ENCODE measurements at places on chromosomes 5 and 9.

GRCh38 chr5:133249593-133249992 is 197.8 kb downstream of the HSPA4 start:
- no peak for DNase-seq

GRCh38 chr5:137037848-137038247 is 461.3 kb downstream of the SPOCK1 start:
- DNase-seq: no peak

DNA sequence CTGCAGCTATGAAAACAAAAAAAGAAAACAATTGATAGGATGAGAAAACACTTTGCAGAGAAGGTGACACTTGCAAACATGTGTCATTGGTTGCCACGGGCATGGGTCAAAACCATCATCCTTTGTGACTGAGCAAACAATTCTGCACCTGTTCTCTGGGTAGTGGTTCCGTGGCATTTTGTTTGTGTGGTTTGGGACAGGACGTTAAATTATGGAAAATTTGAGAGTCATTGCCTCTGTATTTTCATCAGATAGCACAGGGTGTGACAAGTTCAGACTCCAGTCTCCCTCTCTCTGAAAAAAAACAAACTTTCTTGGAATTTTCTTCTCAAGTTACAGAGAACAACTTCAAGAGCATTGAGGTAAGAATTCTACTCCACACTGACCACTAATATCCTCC is 113.4 kb upstream of the HMHB1 start:
- DNase-seq: no peak

- no peak for DNase-seq
These were observed 106.1 kb upstream of the STC2 start for GRCh38 chr5:173434270-173434669.

GRCh38 chr5:90843443-90843842 is 284.8 kb downstream of the ADGRV1 start:
- DNase-seq: no peak

DNA sequence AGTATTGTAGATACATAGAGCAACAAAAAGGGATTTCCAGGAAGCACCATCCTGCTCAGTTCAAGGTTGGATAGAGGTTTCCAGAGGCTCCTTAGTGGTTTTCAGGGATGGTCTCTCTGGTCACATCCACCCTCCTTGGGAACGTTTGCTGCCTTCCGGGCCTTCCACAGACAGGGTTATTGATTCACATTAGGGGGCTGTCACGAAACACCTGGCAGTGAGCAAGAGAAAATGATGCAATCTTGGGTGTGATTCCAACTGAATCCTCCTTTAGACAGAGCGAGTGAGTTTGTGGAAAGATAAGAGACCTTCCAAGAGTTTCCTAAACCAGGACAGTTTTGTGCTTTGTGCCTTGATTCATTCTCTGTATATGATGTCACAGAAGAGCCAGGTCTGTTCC is 43.8 kb upstream of the CTSL start:
- DNase-seq: no peak

DNA sequence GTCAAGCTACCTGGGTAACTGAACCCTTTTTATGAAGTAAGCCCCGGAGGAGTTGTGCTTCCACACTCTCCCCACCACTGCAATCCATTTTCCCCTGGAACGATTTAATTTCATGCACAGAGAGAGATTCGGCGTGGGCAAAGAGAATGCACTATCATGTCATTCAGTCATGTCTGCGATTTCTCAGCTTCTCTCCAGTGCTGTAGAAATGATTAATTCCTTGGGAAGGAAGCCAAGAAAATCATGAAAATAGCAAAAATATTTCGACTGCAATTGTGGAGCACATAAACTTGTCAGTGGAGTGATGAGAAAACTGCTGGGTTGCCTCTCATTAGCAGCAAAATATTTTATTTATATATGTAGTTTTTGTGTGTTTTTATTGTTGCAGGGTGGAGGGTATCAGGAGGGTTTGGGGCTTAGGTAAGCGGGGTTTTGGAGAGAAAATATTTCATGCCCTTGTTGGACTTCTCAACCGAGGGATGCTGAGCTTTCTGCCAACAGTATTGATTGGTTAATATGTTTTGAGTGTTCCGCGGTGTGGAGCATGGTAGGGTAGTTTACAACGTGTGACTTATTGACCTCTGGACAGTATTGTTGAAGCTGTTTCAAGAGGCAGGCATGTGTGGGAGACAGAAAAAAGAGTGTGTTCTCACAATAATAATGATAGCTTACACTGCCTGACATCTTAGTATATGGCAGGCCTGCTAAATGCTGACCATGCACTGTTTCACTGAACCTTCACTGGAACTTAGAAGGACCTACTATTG is 69.3 kb downstream of the SGCD start:
- DNase-seq: no peak

- no peak for DNase-seq
These were observed 2.9 kb upstream of the NXNL2 start for GRCh38 chr9:88531920-88532698.

- DNase-seq: no peak
These were observed 33.8 kb downstream of the WNK2 start for GRCh38 chr9:93217706-93218105.

GRCh38 chr5:122584411-122585300 is 190.2 kb upstream of the SNX2 start:
- DNase-seq: no peak

- no peak for DNase-seq
These were observed 75.1 kb upstream of the RGMB start for GRCh38 chr5:98698359-98698758.

GRCh38 chr9:123376218-123377071 is 20.4 kb downstream of the CRB2 start:
- no peak for DNase-seq

DNA sequence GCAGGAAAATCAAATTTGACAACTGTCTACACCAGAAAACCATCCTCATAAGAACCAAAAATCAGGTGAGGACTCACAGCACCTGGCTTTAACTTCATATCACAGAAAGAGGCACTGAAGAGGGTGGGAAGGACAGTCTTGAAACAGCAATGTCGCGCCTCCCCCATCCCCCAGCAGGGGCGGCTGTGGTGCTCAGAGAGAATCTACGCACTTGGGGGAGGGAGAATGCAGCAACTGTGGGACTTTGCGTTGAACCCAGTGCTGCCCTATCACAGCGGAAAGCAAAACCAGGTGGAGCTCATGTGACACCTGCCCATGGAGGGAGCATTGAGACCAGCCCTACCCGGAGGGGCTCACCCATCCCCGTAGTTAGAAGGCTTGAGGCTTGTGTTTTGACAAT is 191.8 kb downstream of the MSX2 start:
- DNase-seq: no peak

GRCh38 chr5:10685115-10685521 is 75.9 kb downstream of the DAP start:
- no peak for DNase-seq

GRCh38 chr5:95962785-95963184 is 1.1 kb upstream of the ELL2 start:
- no peak for DNase-seq

DNA sequence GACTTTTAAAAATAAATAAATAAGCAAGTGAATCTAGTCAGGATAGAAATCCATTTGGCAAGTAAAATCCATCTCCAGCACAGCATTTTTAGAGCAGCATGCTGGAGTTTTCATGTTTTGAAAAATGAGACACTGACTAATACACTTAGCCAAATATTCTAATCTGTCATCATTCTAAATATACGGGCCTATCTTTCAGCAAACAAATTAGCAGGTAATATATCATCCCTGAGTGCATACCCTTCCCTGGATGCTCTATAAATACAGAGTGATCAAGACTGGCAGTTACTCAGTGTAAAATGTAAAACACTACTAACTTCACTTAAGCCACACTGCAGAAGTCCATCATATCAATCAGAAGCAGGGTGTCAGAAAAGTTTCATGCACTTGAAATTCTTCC is 58.4 kb downstream of the MLLT3 start:
- DNase-seq: no peak

- no peak for DNase-seq
These were observed 100.4 kb upstream of the MAMDC2 start for GRCh38 chr9:69943148-69943806.

DNA sequence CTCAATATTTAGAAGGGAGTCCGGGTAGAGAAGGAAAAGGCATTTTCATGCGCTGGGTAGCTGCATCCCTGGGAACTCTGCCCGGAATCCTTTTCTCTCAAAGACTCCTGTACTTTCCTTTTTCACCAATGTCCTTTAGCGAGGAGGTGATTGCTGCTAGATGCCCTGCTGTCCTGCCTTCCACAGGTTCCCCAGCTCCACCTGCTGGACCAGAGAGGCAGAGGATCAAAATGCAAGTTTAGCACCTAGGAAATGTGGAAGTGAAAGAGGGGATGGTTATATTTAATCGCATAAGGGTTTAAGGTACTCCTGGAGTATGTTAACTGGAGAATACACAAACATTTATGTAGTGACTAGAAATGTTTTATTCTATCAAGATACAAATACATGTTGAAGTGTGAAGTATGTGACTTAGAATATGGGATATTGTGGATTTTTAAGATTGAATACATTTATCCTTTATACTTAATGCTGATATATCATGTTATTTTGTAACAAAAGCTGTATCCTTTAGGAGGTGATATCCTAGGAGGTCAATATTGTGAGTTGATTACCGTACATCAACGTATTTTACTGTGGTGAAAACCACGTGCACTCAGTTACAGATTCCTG is 145.7 kb downstream of the ARHGAP26 start:
- no peak for DNase-seq

DNA sequence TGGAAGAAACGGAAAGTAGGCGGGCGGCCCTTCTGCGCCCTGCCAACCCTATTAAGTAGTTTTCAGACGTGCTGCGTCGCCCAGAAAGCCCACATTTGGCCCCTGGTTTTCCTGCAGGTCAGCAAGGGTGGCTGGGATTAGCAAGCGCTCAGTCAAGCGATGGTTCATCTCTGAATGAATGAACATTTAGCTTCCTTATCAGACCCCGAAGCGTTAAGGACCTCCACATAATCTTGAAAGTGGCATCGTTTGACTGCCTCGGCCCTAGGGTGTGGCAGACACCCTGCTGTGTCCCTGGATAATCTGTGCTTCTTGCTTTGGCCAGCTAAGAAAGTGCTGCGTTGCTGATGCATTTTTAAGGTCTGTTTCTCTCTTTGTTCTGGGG is 684 bp downstream of the TOR1B start:
- DNase-seq: no peak

DNA sequence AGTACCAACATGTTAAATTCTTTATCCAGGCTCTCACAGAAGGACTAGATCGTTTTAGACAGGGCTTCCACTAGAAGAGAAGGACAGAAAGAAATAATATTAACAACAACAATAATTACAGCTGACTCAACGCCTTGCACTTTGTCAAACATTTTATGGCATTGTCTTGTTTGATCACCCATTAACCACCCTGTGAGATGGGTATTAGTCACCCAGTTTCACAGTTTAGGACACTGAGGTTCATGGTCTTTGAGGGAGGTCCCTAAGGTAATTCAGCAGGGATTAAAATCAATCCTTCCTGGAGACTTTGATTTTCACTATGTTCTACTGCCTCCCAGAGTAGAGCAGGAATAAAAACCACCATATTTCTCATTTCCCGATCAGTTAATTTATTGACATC is 51.4 kb upstream of the BNC2 start:
- DNase-seq: no peak

GRCh38 chr5:105288946-105289345 is 1726.4 kb upstream of the NUDT12 start:
- no peak for DNase-seq

DNA sequence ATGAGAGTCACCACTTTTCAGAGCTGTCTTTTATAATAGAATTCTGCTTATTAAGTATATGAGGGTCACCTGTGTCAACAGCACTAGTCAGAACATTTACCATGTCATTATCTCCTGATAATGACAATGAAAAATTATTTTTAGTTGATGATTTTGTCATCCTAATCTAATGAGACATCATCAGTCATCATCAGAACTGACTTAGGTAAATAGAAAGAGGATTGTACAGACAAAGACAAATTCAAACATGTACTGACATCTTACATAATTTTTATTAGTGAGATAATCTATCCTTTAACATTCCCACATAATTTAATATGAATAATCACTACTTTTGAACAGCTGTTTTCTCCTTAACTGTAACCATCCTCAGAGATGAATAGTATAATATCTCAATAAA is 22.6 kb downstream of the CDH9 start:
- no peak for DNase-seq

GRCh38 chr5:142507531-142508372 is 178.1 kb downstream of the FGF1 start:
- DNase-seq: no peak

GRCh38 chr5:156367597-156367996 is 40.6 kb downstream of the SGCD start:
- DNase-seq: no peak
